ENCODE measurements at places on chromosomes 13 and 19.

DNA sequence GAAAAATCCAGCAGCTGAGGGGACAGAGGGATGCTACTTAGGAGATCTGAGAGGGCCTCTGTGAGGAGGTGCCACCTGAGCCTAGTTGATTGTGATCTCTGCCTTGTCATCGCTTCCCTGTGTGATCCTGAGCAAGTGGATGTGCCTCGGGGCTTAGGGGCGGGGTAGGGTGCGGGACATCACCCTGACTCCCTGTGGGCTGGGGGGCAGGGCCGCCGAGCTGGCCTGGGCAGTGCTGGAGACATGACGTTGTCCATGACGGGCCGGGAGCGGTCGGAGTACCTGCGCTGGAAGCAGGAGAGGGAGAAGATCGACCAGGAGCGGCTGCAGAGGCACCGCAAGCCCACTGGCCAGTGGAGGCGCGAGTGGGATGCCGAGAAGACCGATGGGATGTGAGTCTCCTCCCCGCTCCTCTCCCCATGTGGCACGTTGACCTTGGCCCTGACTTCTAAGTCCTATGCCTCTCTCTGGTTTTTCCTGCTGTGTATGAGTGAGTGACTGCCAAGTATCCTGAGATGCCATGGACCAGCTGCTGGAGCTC is 8.2 kb upstream of the INAFM1 start:
- DNase-seq = no peak

DNA sequence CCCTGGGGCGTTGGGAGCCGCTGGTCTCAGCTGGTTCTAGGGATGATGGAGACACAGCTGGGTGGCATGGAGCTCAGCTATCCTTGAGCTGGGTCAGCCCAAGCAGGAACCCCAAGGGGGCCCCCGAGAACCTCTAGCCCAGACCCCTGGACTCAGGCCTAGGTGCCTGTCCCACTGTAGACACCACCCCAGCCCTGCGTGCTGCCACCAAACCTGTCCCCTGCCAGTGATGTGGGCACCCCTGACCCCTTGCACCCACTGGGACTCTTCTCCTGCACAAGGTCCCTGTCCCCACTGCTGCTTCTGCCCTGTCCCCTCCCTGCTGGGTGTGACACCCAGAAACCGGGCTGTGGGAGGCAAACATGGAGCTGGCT is 26.8 kb downstream of the CEBPA start:
- DNase-seq = no peak

DNA sequence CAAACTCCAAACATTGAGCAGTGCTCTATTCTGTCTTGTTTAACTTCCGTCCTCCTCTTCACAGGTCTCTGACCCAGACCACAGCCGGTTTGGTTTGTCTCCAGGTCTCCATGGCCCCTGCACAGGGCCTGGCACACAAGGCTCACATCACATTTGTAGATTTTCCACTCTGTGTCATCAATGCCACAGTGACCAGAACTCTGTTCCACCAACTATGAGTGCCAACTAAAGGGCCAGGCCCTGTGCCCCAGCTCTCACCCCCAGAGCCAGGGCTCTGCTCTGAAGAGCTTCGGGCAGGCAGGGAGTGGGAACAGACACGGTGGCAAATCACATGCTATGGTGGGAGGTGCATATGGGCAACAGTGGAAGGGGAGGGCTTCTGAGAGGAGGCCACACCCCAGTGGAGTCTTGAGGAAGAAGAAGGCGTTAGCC is 16.0 kb downstream of the SMG9 start:
- no peak for DNase-seq

DNA sequence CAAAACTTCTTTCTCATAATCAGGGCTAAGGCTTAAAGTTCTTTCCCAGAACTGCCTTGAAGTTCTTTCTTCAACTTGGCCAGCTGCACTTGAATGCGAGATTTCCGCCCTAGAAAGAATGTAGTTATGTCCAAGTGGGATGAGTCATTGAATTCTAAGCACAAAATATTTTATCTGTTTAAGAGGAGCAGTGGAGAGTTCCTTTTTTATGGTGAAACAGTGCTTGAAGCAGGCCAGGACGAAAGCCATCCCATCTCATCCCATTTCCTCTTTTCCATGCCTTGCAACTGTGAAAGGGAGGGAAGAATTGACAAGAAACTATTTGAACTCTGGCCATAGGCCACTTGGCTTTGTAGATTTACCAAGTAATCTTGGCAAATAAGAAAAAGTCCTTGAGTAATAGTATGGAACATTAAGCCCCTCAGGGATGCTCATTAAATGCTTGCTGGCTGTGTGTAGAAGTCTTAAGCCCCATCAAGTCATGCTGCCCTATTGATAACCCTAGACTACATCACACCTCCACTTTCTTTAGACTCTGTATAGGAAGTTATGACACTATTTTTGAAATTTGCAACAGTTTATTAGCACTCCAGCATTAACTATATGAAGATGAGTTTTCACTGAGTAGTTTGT is 174.5 kb downstream of the KCTD12 start:
- no peak for DNase-seq

- DNase-seq = no peak
These were observed at the start of gene ANKLE1 for GRCh38 chr19:17281391-17282304. TSS of gene ANKLE1 (plus strand) at chr19:17281901. CDS start at chr19:17281921, 20 bp downstream.

DNA sequence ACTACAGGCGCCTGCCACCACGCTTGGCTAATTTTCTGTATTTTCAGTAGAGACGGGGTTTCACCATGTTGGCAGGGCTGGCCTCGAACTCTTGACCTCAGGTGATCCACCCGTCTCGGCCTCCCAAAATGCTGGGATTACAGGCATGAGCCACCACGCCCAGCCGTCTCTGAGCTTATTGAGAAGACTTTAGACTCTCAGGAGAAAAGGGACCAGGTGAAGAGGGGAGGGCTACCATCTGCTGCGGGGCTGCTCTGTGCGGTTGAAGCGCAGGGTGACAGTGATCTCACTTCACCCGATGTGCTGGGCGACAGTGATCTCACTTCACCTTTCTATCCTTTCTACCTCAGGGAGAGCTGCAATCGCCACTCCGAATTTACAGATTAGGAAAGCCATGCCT is 25.3 kb downstream of the PDCD5 start:
- no peak for DNase-seq

DNA sequence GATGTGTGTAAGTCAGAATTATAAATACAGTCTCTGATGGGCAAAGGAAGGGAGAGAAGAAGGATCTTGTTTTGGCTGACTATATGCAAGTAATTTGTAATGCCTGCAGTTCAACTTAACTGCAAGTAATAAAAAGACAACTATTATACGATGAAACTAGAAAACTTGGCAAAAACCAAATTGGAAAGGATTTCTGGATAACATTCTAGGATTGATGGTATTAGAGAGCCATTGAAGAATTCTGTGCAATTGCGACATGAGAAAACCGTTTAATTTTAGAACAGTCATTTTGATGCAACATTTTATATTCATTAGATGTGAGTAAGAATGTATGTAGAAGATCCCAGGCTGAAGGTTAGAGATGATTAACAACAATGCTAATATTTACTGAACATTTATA is 1334.1 kb downstream of the EFNB2 start:
- DNase-seq = no peak

GRCh38 chr19:33293255-33294057 is 8.9 kb downstream of the CEBPA start:
- DNase-seq = no peak

GRCh38 chr19:20423381-20424197 is 142.0 kb downstream of the ZNF737 start:
- no peak for DNase-seq

DNA sequence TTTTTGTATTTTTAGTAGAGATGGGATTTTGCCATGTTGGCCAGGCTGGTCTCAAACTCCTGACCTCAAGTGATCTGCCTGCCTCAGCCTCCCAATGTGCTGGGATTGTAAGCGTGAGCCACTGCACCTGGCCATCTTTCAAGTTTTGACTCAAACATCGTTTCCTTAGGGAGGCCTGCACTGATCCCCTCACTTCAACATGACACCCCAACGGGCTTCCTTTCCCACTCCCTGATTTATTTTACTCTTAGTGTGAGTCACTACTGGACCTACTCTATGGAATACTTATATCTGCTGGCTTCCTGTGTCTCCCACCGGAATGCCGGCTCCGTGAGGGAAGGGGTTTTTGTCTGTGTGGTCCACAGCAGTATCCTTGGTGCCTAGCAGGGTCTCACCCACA is 4.5 kb upstream of the ADAMTS10 start:
- no peak for DNase-seq

DNA sequence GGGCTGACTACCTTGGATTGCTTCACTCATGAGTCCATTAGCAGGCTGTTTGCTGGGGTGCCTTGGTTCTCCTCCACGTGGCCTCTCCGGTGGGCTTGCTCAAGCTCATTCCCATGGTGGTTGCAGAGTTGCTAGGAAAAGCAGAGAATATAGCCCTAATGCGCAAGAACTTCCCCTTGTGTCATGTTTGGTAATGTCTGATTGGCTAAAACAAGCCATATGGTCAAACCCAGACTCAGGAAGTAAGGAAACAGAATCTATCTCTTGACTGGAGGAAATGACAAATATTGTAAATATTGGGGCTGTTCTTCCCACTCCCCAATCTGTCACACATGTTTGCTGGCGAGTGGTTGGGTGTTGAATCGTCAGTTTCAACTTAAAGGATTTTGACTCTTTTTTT is 12.1 kb downstream of the NFILZ start:
- no peak for DNase-seq

DNA sequence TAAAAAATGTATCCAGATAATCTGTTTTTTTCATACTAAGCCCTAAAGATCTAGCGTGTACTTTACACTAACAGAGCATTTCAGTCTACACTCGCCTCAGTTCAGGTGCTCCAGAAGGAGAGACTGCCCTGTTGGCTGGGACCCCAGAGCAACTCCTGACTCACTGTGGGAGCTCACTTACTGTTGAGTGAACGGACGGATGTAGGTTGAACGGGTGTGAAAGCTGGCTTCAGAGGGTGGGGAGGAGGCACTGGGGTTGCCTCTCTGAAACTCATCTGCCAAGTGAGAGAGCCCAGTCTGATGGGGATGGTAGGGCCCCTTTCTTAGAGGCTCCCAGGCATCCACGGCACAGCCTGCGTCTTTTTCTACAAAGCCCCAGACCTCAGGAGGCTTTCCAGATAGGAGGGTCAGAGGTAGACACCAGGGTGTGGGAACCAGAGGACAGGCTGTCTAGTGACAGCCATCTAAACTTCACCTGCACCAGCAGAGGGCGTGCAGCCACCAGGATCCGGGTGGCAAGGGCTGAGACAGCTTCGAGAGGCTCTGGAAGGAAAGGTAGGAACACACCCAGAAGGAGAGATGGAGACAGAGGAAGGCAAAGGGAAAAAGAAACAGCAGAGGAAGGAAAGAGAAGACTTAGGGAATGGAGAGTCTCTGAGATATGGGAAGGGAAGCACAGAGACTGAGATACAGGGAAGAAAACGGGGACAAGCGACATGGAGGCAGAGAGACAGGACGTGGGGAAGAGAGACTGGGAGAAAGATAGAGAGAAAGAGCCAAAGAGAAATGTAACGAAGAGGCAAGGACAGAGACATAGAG is 3.7 kb downstream of the KASH5 start:
- peak; percentile 70 for DNase-seq

GRCh38 chr13:105340061-105340606 is 1195.3 kb downstream of the EFNB2 start:
- no peak for DNase-seq

- no peak for DNase-seq
These were observed 5.2 kb upstream of the TM6SF2 start for GRCh38 chr19:19278315-19278714.

- DNase-seq = peak; percentile 63
These were observed 6.9 kb downstream of the IL4I1 start for GRCh38 chr19:49889687-49890348.

GRCh38 chr13:32947411-32948276 is 68.6 kb upstream of the KL start:
- no peak for DNase-seq

- no peak for DNase-seq
These were observed 50.1 kb downstream of the ZNF557 start for GRCh38 chr19:7119582-7119981.

DNA sequence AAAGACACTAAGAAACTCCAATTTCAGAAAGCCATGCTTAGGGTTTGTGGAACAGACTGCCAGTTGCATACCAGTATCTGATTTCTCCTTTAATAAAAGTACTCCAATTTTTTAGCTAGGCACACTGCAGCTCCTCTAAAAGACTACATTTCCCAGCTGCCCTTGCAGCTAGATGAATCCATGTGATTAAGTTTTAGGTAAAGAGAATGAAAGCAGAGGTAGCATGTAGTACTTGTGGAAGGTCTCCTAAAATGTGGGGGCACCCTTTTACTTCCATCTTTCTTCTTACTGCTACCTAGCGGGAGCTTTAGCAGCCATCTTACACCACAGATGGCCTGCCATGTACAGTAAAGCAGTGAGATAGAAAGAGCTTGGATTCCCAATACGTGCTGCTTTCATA is 33.0 kb upstream of the TSC22D1 start:
- no peak for DNase-seq

- DNase-seq = no peak
These were observed 84.1 kb upstream of the KLF12 start for GRCh38 chr13:74218291-74218690.

Data from activated T-cell treated with anti-CD3 and anti-CD28 coated beads for 4 hours (primary cell).